ENCODE measurements at places on chromosomes 1 and 21. TPM values are rescaled to one million over a fixed set of nuclear protein-coding genes. Genes with fewer than 3 reads are reported as not detected.
A peak's percentile ranks its signal among the peaks of the same experiment; 100 is the strongest.

- peaks cover 4% of the 10 kb centered on the region for H3K36me3 ChIP-seq
- no peak for DNase-seq
- H3K27ac ChIP-seq = no peak overlapping the region
- H3K27me3 ChIP-seq = peaks cover 13% of the 10 kb centered on the region
- H3K4me3 ChIP-seq = no peak overlapping the region
Observed at GRCh38 chr1:44390277-44390676, 14.8 kb upstream of the RNF220 start.

DNA sequence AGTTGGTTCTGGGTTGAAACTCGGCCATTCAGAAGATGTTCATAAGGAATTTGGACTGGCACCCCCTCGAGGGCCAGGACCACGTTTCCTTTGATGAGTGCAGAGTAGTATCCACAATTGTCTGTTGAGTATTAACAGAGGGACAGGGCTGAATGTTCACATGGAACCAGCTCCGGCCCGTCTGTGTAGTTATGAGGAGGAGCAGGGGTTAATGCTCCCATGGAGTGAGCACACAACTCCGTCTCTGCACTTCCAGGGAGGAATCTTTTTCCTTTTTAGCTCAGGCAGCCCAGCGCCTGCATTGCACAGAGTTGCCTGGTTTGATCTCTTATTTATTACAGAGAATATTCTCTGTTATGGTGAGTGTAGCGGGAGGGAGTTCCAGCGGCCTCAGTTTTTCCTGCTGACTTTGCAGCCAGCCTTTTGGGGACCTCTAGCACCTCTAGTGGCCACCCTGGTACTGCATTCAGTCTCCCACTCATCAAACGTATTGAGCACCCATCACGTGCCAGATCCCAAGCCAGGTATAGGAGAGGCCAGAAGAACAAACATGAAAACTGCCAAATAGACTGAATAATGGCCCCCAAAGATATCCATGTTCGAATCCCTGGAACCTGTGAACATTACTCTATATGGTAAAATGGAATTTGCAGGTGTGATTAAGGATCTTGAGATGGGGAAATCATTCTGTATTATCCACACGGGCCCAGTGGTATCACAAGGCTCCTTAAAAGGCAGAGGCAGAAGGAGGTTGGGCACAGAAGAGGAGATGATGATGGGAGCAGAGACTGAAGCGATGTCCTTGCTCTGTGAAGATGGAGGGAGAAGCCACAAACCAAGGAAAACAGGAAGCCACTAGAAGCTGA lies 167.7 kb upstream of the CSF3R start:
- H3K4me3 ChIP-seq = no peak overlapping the region
- peaks cover 81% of the 10 kb centered on the region for H3K27me3 ChIP-seq
- no peaks in the 10 kb centered on the region for H3K36me3 ChIP-seq
- DNase-seq = peak; percentile 7
- H3K27ac ChIP-seq = no peak overlapping the region

DNA sequence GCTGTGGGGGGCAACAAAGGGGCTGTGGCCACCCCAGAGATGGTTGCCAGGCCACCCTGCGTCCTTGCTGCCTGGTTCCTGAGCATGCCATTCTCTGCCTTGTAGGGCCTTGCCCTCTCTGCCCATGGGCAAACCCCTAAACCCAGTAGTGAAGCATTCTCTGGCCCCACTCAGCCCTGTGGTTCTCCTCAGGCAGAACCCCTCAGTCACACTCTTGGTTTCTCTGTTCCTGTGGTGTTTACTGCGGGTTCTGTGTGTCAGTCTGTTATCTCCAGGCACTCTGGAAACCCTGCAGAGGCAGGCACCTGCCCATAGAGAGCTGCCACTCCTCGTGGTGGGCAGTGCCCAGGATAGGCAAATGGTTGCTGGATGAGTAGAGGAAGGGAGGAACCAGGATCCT lies 41.1 kb upstream of the IL19 start:
- H3K27me3 ChIP-seq = no peaks in the 10 kb centered on the region
- no peak for DNase-seq
- peaks cover 19% of the 10 kb centered on the region for H3K36me3 ChIP-seq
- H3K27ac ChIP-seq = no peak overlapping the region

GRCh38 chr1:87226341-87226760 lies 102.3 kb upstream of the LMO4 start:
- H3K27ac ChIP-seq = peak overlapping the region; percentile 38
- no peaks in the 10 kb centered on the region for H3K36me3 ChIP-seq
- peaks cover 16% of the 10 kb centered on the region for H3K4me1 ChIP-seq
- H3K4me3 ChIP-seq = no peak overlapping the region
- DNase-seq = no peak

GRCh38 chr1:157166590-157166989 lies 28.4 kb upstream of the ETV3 start:
- H3K27ac ChIP-seq = no peak overlapping the region
- peaks cover 3% of the 10 kb centered on the region for H3K4me1 ChIP-seq
- no peaks in the 10 kb centered on the region for H3K36me3 ChIP-seq
- no peak for DNase-seq

DNA sequence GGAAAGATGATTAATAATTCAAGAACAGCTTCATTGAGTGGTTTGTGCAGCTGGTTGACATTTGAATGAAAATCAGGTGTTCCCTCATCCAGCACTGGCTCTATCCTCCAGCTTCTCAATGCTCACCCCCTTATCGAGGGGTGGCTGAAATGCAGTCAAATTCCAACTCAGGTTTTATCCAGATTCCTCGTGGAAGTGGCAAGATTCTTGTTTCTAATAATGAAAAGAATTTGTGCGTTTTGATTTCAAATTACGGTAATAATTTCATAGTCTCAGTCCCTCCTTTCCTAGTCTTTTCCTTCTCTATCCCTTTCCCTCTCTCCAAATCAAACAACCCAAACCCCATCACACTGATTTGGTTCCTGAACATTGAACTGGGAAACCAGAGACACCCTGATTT lies 3.1 kb downstream of the CNIH3 start:
- no peak for DNase-seq
- H3K27me3 ChIP-seq = peaks cover 66% of the 10 kb centered on the region
- peak overlapping the region; percentile 17 for H3K4me3 ChIP-seq
- no peak overlapping the region for H3K27ac ChIP-seq
- no peaks in the 10 kb centered on the region for H3K36me3 ChIP-seq

DNA sequence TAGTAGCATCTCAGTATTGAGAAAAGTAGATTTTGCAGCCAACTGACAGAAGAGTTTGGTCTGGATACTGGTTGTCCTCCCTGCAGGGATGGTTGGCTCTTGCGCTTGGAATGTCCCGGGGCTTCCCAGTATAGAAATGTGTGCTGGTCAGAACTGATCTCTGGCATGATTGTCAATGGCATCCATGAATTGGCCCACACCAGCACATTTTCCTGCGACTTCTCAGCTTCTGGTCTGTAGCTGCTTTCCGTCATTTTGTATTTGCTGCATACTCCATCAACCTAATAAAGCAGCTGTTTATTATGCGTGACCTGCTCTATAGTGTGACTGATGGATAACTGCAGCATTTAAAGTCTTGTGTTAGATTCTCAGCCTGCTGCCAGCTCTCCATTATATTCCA lies 203.7 kb downstream of the S1PR1 start:
- no peaks in the 10 kb centered on the region for H3K27me3 ChIP-seq
- H3K4me1 ChIP-seq = peaks cover 18% of the 10 kb centered on the region
- DNase-seq = no peak
- no peak overlapping the region for H3K27ac ChIP-seq
- H3K36me3 ChIP-seq = no peaks in the 10 kb centered on the region

Gene GIPC2
- not detected for polyA plus RNA-seq
